B cell (primary cell): ENCODE measurements at places on chromosomes 6 and 20.

DNA sequence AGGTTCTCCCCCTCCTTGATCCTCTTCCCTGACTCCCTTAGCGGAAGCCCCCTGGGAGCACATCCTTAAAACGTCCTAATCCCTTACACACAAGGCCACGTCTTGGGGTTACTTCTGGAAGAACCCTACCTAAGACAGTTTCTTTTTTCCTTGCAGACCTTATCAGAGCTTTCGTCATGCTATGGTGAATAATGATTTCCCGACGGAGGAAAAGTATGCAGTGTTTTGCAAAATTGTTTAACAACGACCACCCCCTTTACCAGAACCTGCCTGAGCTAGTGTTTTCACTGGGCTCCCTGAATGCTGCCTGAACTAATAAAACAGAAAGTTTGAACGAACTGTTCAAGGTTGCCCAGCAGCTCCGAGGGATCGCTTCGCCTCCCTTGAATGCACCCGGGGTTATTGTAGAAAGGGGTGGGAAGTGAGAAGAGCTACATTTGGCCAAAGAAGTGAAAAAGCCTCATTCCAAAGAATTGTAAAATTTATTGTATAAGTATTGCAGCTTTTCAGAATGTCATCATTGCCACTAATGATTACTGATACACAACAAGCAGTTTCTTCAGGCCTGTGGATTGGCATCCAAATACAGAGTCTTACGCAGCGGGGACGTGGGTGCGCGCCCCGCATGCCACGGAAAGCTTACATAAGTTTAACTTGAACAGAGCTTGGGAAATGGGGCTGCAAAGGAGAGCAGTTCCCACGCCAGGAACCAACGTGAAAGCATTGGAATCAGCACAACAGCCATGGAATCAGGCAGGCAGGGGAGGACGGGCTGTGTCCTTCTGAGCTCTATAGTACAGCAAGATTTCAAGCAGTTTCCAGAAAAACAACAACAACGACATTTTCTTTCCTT, 27.9 kb upstream of the ZBP1 start:
- DNase-seq: no peak
- H3K36me3 ChIP-seq: no peaks in the 10 kb centered on the region
- no peak overlapping the region for H3K4me3 ChIP-seq
- no peaks in the 10 kb centered on the region for H3K4me1 ChIP-seq
- H3K27ac ChIP-seq: no peak overlapping the region

- H3K4me1 ChIP-seq: peaks cover 6% of the 10 kb centered on the region
- no peak overlapping the region for H3K4me3 ChIP-seq
- H3K36me3 ChIP-seq: no peaks in the 10 kb centered on the region
- H3K27me3 ChIP-seq: no peaks in the 10 kb centered on the region
- no peak overlapping the region for H3K27ac ChIP-seq
Observed at GRCh38 chr6:161038229-161039031, 46.9 kb downstream of the MAP3K4 start.

GRCh38 chr20:13158369-13158768, 62.7 kb upstream of the ISM1 start:
- H3K4me1 ChIP-seq: no peaks in the 10 kb centered on the region
- no peaks in the 10 kb centered on the region for H3K27me3 ChIP-seq
- no peak overlapping the region for H3K4me3 ChIP-seq
- no peak overlapping the region for H3K27ac ChIP-seq
- DNase-seq: no peak
- no peaks in the 10 kb centered on the region for H3K36me3 ChIP-seq

DNA sequence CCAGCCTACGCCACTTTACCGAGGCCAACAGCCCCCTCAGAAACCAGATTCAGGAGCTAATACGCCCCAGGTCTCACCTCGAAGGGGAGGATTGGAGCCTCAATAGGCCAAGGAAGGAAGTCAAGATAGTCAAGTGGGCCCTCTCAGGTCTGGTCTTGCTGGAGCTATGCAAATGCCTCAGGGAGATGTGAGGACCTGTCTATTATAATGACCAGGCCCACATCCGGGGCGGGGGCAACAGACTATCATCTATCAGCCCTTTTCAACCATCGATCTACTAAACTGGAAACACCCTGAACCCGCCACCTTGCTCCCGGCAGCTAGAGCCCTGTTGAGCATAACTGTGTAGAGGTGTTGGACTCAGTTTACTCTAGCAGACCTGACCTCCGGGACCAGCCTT, 12.7 kb upstream of the GSTA3 start:
- H3K27ac ChIP-seq: no peak overlapping the region
- H3K36me3 ChIP-seq: no peaks in the 10 kb centered on the region
- no peak overlapping the region for H3K4me3 ChIP-seq
- no peaks in the 10 kb centered on the region for H3K27me3 ChIP-seq
- no peak for DNase-seq

DNA sequence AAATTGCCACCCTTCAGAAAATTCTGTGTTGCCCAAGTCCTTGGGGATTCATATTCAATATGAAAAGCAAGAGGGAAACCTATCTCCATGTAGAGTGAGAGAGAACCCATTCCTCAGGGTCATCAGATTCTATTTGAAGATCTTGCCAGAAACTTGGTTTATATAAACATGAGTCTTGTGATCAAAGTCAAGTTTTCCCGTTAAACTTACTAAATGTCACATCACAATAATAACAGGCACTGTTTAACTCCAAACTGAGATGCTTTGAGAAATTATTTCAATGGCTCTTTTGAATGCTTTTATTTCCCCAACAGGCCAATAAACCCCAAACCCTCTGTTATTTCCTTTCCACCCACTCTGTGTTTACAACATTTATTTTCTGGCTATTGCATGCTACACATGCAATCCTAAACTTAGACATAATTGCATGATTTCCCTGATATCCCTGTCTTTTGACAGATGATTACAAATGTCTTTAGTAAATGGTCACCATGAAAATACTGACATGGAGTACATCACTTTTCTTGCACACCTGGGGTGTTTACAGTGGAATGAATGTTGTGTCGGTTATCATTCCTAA, 31.1 kb upstream of the SSTR4 start:
- no peaks in the 10 kb centered on the region for H3K27me3 ChIP-seq
- no peak overlapping the region for H3K4me3 ChIP-seq
- no peaks in the 10 kb centered on the region for H3K4me1 ChIP-seq
- DNase-seq: no peak
- H3K27ac ChIP-seq: no peak overlapping the region

- no peaks in the 10 kb centered on the region for H3K4me1 ChIP-seq
- H3K36me3 ChIP-seq: no peaks in the 10 kb centered on the region
- DNase-seq: no peak
- H3K4me3 ChIP-seq: no peak within 1 kb of the TSS
Observed at GRCh38 chr20:23568320-23568970, at the start of gene CST9L. CST9L (minus strand) TSS chr20:23568484; CDS start chr20:23568450, 34 bp downstream.

DNA sequence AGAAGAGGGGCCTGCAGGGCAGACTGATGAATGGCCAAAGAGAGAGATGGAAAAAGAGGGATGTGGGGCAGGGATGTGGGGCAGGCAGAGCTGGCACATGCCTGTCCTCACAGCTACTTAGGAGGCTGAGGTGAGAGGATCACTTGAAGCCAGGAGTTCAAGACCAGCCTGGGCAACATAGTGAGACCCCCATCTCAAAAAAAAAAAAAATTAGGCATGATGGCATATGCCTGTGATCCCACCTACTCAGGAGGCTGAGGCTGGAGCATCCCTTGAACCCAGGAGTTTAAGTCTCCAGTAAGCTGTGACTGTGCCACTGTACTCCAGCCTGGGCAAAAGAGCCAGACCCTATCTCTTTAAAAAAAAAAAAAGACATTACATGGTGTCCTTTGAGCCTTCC, 34.8 kb downstream of the RNF8 start:
- H3K27ac ChIP-seq: no peak overlapping the region
- H3K4me3 ChIP-seq: no peak overlapping the region
- DNase-seq: no peak
- no peaks in the 10 kb centered on the region for H3K4me1 ChIP-seq

GRCh38 chr20:53918949-53919361, 151.4 kb downstream of the BCAS1 start:
- no peaks in the 10 kb centered on the region for H3K27me3 ChIP-seq
- peaks cover 41% of the 10 kb centered on the region for H3K4me1 ChIP-seq
- no peak overlapping the region for H3K27ac ChIP-seq
- no peak for DNase-seq
- H3K4me3 ChIP-seq: no peak overlapping the region

DNA sequence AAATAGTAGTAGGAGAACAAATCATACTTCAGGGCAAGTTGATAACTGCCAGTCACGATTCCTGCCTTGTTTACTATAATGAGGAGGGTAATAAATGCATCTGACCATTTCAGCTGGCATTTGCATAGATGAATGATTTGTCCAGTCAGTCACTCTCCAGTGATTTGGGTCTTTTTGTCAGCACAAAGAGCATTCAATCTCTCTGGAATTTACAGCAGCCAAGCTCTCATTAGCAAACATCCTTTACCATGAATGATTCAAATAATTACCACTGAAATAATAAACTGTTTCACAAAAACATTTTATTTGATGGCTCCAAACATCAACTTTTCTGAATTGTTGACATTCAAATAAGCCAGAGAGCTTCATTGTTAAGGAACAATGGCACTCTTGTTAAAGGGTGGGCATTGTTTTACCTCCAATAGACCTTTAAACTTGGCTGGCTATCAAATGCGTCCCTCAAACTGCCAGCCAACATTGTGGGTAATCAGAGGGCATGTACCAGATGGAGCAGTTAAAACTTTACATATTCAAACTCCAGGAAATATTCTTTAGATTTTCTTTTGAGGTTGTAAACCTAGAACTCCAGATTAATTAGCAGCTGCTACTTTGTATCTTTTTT, 30.0 kb upstream of the FBXL4 start:
- H3K4me1 ChIP-seq: no peaks in the 10 kb centered on the region
- no peak overlapping the region for H3K27ac ChIP-seq
- DNase-seq: no peak
- no peak overlapping the region for H3K4me3 ChIP-seq
- no peaks in the 10 kb centered on the region for H3K27me3 ChIP-seq
- H3K36me3 ChIP-seq: no peaks in the 10 kb centered on the region

DNA sequence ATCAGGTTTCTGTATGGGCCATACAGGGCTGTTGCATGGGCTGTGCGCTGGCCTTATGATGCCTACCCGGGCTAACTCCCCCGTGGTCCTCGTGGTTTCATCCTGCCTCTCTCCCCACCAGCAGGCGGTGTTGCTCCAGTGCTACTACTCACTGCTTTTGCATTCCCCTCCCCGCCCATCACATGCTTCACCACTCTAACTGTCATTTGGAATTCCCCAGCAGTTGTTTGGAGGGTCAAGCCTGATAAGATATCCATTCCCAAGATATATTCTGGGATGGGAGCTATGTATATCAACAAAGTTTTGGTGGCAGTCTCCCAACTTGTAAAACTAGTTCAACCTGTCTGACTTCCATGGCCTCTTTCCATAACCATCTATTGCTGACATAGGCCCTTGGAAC, 233.2 kb upstream of the SOX4 start:
- H3K4me1 ChIP-seq: no peaks in the 10 kb centered on the region
- no peak overlapping the region for H3K4me3 ChIP-seq

GRCh38 chr6:44113414-44113813, 13.8 kb downstream of the MRPL14 start:
- H3K4me3 ChIP-seq: no peak overlapping the region
- H3K27me3 ChIP-seq: no peaks in the 10 kb centered on the region
- no peak for DNase-seq
- peaks cover 4% of the 10 kb centered on the region for H3K4me1 ChIP-seq
- H3K27ac ChIP-seq: no peak overlapping the region

DNA sequence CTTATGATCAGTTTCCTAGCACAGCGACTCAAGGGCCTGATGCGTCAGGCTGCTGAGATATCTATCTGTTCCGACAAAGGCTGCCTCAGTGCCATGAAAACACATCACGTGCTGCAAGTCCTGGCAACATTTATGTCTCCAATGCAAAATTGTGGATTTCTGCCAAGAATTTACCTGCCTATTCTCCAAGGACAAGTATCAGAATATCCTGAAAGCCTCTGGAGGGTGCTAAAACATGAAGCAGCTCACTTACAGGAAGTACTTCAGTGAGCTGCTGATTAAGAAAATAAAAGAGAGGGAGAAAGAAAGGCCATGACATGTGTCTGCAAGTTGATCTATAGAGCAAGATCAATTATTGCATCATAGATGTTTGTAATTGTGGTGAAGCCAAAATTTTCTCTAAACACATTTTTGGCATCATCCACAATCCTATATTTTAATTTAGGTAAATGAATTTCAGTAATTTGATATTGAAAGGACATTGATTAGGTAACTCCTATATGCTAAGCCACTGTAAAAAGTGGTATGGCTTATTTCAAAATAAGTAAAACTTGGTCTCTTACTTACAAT, 25.8 kb upstream of the TPBG start:
- H3K36me3 ChIP-seq: no peaks in the 10 kb centered on the region
- no peak for DNase-seq
- H3K4me1 ChIP-seq: no peaks in the 10 kb centered on the region
- H3K27ac ChIP-seq: no peak overlapping the region
- no peaks in the 10 kb centered on the region for H3K27me3 ChIP-seq

GRCh38 chr6:105804000-105804399, 282.1 kb upstream of the PRDM1 start:
- H3K4me1 ChIP-seq: no peaks in the 10 kb centered on the region
- no peak overlapping the region for H3K27ac ChIP-seq
- H3K36me3 ChIP-seq: no peaks in the 10 kb centered on the region
- no peaks in the 10 kb centered on the region for H3K27me3 ChIP-seq
- no peak overlapping the region for H3K4me3 ChIP-seq

- no peaks in the 10 kb centered on the region for H3K4me1 ChIP-seq
- no peaks in the 10 kb centered on the region for H3K36me3 ChIP-seq
- H3K4me3 ChIP-seq: no peak overlapping the region
- no peak for DNase-seq
- H3K27ac ChIP-seq: no peak overlapping the region
- H3K27me3 ChIP-seq: no peaks in the 10 kb centered on the region
Observed at GRCh38 chr6:6987749-6988148, 120.0 kb upstream of the RREB1 start.

GRCh38 chr6:52297433-52297832, 12.9 kb upstream of the MCM3 start:
- H3K36me3 ChIP-seq: no peaks in the 10 kb centered on the region
- peak; percentile 60 for DNase-seq
- H3K4me3 ChIP-seq: peak overlapping the region; percentile 7
- no peaks in the 10 kb centered on the region for H3K27me3 ChIP-seq

DNA sequence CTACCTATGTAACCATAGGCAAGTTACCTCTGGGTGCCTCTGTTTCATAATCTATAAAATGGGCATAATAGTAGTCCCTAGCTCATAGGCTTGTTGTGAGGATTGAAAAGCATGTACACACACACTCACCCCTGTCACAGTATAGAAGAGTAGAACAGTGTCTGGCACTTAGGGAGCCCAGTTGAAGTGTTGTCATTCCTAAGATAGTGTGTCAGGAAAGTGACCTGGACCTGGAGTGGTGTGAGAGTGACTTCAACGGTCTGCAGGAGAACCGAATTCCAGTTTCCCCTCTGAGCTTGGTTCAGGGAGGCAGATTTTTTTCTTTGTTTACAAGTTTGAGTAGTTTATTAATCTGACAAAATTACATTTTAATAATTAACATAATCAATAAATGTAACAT, 229.9 kb upstream of the MAP3K7 start:
- no peaks in the 10 kb centered on the region for H3K36me3 ChIP-seq
- H3K4me1 ChIP-seq: no peaks in the 10 kb centered on the region
- H3K27me3 ChIP-seq: no peaks in the 10 kb centered on the region
- no peak overlapping the region for H3K4me3 ChIP-seq
- no peak for DNase-seq
- H3K27ac ChIP-seq: no peak overlapping the region

- no peak overlapping the region for H3K4me3 ChIP-seq
- no peaks in the 10 kb centered on the region for H3K27me3 ChIP-seq
- no peak overlapping the region for H3K27ac ChIP-seq
- peak; percentile 74 for DNase-seq
- peaks cover 90% of the 10 kb centered on the region for H3K36me3 ChIP-seq
- H3K4me1 ChIP-seq: peaks cover 10% of the 10 kb centered on the region
Observed at GRCh38 chr20:5569021-5569420, 181.2 kb upstream of the SHLD1 start.
